Dorsolateral prefrontal cortex (tissue), 122 donors: ENCODE measurements at places on chromosomes 13 and 19. TPM values are rescaled to one million over a fixed set of nuclear protein-coding genes. Genes with fewer than 3 reads are reported as not detected.

DNA sequence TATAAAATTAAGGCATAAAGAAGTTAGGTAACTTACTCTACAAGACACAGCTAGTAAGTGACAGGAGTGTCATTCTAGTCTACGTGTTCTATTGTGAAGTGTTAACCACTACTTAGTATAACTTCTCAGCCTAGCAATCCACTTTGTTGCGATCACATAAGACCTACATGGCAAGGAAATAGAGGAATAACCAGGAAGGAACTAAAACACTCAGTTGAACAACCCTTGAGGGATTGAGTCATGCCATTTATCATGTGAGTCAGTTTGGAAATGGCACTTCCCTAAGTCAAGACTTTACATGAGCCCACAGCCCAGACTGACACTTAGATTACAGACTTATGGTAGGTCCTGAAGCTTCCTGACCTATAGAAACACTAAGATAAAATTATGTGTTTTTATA is 279.5 kb upstream of the PCDH20 start:
- DNase-seq, result no peak

- DNase-seq, result no peak
These were observed 2.1 kb upstream of the ADPRHL1 start for GRCh38 chr13:113455384-113455783.

- DNase-seq, result no peak
These were observed 25.2 kb downstream of the RXFP2 start for GRCh38 chr13:31764556-31764955.

DNA sequence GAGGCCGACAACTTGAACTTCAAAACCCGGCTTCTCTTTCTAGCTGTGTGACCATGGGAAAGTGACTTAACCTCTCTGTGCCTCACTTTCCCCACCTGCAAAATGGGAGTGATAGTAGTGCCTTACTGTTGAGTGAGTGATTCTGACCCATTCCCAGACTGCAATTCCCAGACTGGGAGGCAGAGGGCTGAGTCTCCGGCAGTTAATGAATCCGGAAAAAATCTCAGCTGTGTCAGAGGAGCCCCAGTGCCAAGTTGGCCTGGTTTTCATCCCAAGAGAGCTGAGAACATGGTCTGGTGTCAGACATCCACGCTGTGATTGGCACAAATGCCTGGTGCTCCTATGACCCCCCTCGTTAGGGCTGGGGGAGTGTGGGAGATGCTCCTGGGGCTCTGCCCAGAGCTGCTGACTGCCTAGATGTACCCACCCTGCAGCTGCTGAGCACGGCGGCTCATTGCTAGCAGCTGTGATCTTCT is 50.0 kb downstream of the PIN1 start:
- peak; percentile 65 for DNase-seq

GRCh38 chr13:61136093-61136492 is 279.6 kb downstream of the PCDH20 start:
- DNase-seq, result no peak

DNA sequence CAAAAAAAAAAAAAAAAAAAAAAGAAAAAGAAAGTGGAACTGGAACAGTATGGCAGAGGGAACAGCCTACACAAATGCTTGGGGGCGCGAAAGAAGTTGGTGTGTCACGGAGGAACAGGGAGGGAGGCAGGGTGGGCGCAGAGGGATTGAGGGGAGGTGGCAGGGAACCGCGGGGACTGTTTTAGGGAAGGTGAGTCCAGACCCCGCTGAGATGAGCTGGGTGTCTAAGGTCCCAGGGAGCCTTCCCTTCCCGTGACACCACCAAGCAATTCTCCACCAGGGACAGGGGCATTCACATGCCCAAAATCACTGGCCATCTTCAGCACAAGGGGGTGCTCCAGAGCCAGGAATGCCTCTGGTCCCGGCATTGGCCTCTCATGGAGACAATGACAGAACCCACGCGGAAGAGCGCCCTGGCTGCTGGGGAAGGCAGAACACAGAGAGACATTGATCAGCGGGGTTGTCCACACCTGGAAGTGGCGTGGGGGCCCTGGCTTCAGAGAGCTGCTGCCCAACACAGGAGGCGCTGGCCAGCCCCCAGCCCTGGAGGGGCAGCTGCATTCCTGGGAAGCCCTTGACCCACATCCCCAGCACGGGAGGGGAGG is 6.9 kb downstream of the PEAK3 start:
- peak; percentile 75 for DNase-seq

Gene EID2B
- 13.3 TPM for total RNA-seq

Gene DENND1C
- 2.4 TPM for total RNA-seq

Gene ZNF304
- total RNA-seq, result 13.3 TPM

Gene PROZ
- total RNA-seq, result not detected
